ENCODE measurements at places on chromosomes 4 and X.

DNA sequence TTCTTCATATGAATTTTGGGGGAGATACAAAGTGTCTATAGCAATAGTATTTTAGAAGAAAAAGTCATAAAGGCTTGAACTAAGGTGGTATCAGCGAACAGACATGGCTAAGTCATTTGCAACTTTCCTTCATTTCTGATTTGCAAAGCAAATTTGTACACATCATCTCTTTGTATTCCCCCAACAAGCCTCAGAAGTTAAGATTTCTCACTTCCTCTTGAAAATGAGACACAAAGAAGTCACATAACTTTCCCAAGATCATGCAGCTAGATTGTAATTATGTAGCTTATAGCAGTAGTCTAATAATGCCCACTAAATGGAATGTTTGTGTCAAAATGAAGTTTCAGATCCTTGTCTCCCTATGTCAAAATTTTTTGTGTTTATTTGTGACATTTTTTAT is 709.8 kb upstream of the HS3ST1 start:
- DNase-seq = no peak

- no peak for DNase-seq
These were observed 42.0 kb downstream of the HPRT1 start for GRCh38 chrX:134501941-134502340.

DNA sequence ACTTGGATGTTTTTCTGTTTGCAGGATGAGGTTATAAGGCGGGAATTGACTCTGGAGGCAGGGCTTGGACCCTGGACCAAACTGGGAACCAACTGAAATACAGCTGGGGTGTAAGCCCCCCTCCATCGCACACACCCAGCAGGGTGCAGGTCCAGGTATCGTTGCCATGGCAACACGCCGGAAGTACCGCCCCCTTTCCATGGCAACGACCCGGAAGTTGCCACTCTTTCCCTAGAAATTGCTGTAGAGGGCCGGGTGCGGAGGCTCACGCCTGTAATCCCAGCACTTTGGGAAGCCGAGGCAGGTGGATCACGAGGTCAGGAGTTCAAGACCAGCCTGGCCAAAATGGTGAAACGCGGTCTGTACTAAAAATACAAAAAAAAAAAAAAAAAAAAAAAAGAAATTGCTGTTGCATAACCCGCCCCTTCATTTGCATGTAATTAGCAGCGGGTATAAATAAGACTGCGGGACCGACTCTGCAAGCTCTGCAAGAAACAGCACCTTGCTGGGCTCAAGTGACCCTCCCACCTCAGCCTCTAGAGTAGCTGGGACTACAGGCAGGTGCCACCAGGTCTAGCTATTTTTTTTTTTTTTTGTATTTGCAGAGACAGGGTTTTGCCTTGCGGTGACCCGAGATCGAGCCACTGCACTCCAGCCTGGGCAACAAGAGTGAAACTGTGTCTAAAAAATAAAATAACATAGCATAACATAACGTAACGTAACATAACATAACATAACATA is 139.6 kb downstream of the CRLF2 start:
- DNase-seq = no peak

DNA sequence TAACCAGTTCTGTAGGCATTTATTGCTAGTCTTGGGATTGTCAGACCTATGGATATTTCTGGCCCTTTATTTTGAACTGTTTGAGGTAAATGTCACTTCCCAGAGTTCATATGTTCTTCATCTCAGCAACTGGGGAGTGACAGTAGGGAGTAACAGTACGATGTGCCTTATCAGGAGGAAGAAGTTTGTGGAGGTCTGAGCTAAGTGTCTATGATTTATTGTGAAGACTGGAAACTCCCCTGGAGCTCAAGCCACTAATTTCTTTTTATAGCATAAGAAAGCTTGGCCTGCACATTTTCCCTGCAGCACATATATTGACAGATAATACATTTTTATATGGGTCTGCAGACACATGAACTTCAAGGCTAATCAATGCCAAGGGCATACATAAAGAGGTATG is 383.8 kb downstream of the GRXCR1 start:
- no peak for DNase-seq

DNA sequence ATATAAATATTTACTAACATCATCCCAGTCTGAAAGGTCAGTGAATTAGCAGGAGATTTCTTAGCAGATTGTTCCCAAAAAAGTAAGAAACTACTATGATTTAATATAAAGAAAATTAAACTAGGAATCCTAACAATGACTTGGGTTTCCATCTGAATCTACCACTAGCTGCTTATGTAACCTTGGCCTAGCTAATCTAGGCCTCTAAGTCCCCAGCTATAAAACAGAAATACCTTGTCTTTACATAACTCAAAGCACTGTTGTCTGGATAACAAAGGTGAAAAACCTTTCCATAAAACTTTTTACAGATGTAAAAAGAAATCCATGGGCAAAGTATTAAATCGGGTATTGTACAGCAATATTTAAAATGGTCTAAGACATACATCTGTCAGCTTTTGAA is 3.0 kb downstream of the FBXL5 start:
- DNase-seq = no peak

Data from tongue (tissue), 3 donors.